Testis (tissue), 5 donors: ENCODE measurements at places on chromosomes 16 and 17. TPM values are rescaled to one million over a fixed set of nuclear protein-coding genes. Genes with fewer than 3 reads are reported as not detected.

DNA sequence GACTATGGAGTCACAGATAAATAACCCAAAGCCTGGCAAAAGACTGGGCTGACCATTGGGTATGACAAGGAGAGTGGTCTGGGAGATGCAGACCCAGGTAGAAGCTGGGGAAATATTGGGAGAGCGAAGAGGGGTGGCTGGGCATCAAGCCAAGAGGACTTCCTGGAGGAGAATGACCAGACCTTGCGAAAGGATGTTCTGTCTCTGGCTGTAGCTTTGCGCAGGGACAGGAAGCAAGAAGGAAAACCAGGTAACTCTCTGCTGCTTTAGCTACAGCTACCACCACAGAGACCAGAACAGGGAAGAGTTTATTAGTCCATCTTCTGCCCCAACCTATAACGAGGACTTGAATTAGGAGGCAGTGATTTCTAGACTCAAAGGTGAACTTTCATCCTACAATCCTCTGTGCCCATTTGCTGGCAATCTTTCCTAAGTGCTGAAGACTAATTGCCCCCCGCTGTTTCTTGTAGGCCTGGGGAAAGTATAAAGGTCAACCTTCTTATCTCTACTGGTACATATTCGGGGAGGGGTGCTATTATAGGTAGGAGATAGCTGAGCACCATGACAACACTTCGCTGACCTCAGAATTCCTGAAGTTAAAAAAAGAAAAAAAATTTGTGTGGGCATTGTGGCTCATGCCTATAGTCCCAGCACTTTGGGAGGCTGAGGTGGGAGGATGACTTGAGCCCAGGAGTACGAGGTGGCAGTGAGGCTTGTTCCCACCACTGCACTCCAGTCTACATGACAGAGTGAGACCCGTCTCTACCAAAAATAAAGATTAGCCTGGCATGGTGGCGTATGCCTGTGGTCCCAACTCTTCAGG, 19.1 kb upstream of the KIFC3 start:
- no peak for DNase-seq

GRCh38 chr16:84103678-84104077, 13.1 kb downstream of the MBTPS1 start:
- DNase-seq, result no peak

GRCh38 chr16:54473226-54473993, 186.8 kb upstream of the IRX3 start:
- DNase-seq, result no peak

Gene GP1BA
- 0.12 TPM for total RNA-seq

Gene NPIPB9
- total RNA-seq, result 21.3 TPM

DNA sequence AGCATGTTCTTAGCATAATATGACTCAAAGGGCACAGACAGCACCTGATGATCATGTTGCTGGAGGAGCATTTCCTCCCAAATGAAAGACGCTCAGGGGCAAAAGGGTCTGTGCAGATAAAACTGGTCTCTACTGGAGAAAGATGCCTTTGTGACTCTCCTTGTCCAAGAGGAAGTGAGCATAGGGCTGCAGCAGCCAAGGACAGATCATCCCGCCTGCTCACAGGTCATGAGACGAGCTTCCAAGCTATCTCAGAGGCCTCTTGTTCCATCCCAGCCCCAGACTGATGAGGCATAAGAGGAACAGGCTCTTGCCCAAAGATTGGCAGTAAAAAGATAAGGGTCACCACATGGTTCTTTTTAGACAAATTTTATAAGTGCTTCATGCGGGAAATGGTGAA, 141.8 kb downstream of the KATNIP start:
- DNase-seq, result no peak

- DNase-seq, result no peak
Observed at GRCh38 chr17:46790216-46790615, 28.3 kb downstream of the WNT3 start.

DNA sequence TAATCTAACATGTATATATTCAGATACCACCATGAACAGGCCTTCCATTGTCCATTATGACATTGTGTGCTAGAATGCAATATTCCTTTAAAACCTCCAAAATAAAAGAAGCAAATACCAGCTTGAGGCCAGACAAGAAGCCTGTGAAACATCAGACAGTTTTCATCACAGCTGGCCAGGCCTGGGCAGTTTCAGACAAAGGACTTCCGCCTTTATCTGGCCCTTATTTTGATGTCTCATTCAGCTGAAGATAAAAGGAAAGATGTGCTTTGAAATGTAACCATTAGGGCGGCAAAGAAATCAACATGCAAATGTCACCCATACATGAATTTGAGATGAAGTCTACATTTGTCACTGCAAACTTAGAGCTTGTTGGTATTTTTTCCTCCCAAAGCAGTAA, 737.5 kb downstream of the KCNJ2 start:
- no peak for DNase-seq

DNA sequence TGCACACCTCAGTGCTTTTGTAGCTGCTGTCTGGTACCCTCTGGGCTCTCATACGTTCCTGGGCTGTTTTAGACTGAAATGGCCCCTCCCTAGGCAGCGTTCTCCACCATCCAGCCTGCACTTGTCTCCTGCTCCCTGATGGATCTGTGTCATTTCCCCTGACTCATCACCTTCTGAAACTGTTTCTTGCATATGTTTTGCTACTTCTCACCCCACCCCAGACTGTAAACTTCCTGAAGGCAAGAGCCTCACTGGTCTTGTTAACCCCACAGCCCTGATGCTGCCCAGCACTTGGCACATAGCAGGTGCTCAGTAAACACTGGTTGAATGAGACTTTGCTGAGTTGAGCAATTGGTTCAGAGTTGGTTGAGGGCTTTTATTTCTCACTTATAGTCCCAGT, 78.7 kb downstream of the CRISPLD2 start:
- DNase-seq, result no peak

- no peak for DNase-seq
Observed at GRCh38 chr16:50539822-50540710, 8.1 kb upstream of the NKD1 start.

DNA sequence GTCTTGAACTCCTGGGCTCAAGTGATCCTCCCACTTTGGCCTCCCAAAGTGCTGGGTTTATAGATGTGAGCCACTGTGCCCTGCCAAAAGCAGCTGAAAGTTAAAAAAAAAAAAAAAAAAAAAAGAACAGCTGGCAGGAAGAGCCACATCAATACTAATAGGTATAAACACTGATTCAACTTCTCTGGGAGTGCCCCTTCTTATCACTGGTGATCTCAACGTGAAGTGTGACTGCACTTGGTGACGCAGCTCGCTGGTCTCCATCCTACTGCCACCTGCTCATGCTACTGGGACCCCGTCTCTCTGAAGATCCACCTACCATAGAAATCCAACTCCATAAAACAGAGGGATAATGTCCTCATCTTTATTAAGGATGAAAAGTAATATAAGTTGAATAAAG, 40.8 kb downstream of the RNF157 start:
- no peak for DNase-seq

Gene WIPF2
- 20.1 TPM for total RNA-seq

GRCh38 chr17:13154930-13155329, 137.1 kb upstream of the ELAC2 start:
- DNase-seq, result no peak

Gene SPATA22
- 114 TPM for total RNA-seq

- DNase-seq, result no peak
Observed at GRCh38 chr16:56346131-56346890, 79.0 kb downstream of the AMFR start.
